ENCODE measurements at places on chromosomes 12 and 14. TPM values are rescaled to one million over a fixed set of nuclear protein-coding genes. Genes with fewer than 3 reads are reported as not detected.

- H3K27me3 ChIP-seq, result no peaks in the 10 kb centered on the region
- DNase-seq, result no peak
- no peak overlapping the region for H3K4me3 ChIP-seq
- no peaks in the 10 kb centered on the region for H3K4me1 ChIP-seq
Measured at GRCh38 chr12:17540921-17541320, 549.1 kb downstream of the RERGL start.

DNA sequence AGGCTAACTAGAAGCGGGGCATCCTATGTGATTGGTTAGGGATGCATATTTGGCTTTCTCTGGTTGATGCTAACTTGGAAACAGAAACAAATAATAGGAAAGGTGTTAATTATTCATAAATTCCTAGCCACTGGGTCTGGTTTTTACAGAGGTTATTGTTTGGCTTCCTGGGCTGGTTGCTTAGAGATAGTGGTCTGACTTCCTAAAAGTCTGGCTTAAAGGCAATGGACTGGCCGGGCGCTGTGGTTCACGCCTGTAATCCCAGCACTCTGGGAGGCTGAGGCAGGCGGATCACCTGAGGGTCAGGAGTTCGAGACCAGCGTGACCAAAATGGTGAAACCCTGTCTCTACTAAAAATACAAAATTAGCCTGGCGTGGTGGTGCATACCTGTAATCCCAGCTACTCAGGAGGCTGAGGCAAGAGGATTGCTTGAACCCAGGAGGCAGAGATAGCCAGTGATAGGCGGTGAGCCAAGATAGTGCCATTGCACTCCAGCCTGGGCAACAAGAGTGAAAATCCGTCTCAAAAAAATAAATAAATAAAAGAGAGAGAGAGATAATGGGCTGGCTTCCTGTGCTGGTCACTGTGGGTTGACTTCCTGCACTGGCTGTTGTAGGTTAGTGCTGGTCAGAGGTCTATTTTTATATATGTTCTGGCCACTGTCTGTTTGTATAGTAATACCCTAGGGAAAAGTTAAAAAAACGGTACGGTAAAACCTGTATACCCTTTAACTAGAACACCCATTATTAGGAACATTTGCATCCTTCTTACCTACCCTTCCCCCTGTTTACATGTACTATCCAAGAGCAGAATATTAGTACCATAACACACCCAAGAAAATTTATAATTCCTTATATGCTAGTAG, 24.1 kb downstream of the OR6S1 start:
- H3K27me3 ChIP-seq, result peaks cover 4% of the 10 kb centered on the region
- no peak overlapping the region for H3K4me3 ChIP-seq
- peaks cover 10% of the 10 kb centered on the region for H3K4me1 ChIP-seq
- no peak for DNase-seq
- H3K27ac ChIP-seq, result no peak overlapping the region

GRCh38 chr14:38611928-38612327, 356.0 kb upstream of the CLEC14A start:
- no peaks in the 10 kb centered on the region for H3K4me1 ChIP-seq
- no peak overlapping the region for H3K4me3 ChIP-seq
- H3K27ac ChIP-seq, result no peak overlapping the region
- H3K27me3 ChIP-seq, result no peaks in the 10 kb centered on the region

ASB2 gene
- total RNA-seq, result 44.6 TPM
